ENCODE measurements at places on chromosomes 12 and 14. TPM values are rescaled to one million over a fixed set of nuclear protein-coding genes. Genes with fewer than 3 reads are reported as not detected.

C14orf132 gene
- 3.8 TPM for total RNA-seq

PSMA6 gene
- total RNA-seq: 246 TPM

VRK1 gene
- total RNA-seq: 26.3 TPM

GLS2 gene
- total RNA-seq: 0.09 TPM

KLHL42 gene
- 13.0 TPM for total RNA-seq

ACSS3 gene
- not detected for total RNA-seq

ANKRD33 gene
- total RNA-seq: 0.24 TPM

SDS gene
- total RNA-seq: 0.16 TPM

OR6C2 gene
- total RNA-seq: not detected

BATF gene
- total RNA-seq: not detected

CCDC197 gene
- total RNA-seq: not detected

CD9 gene
- total RNA-seq: 248 TPM

NANOG gene
- total RNA-seq: not detected

TAS2R13 gene
- not detected for total RNA-seq

OR6C70 gene
- total RNA-seq: not detected

TMEM132C gene
- total RNA-seq: not detected

C12orf54 gene
- total RNA-seq: not detected

KCNA5 gene
- not detected for total RNA-seq

TAS2R9 gene
- total RNA-seq: not detected

SLC25A47 gene
- not detected for total RNA-seq

CABP1 gene
- total RNA-seq: not detected

OAS2 gene
- total RNA-seq: 0.15 TPM
